Stimulated activated CD4-positive, alpha-beta T cell treated with anti-CD3 and anti-CD28 coated beads, Interleukin-4, amount 100 ng/mL, for 24 hours (primary cell): ENCODE measurements at places on chromosomes 11 and 22.

DNA sequence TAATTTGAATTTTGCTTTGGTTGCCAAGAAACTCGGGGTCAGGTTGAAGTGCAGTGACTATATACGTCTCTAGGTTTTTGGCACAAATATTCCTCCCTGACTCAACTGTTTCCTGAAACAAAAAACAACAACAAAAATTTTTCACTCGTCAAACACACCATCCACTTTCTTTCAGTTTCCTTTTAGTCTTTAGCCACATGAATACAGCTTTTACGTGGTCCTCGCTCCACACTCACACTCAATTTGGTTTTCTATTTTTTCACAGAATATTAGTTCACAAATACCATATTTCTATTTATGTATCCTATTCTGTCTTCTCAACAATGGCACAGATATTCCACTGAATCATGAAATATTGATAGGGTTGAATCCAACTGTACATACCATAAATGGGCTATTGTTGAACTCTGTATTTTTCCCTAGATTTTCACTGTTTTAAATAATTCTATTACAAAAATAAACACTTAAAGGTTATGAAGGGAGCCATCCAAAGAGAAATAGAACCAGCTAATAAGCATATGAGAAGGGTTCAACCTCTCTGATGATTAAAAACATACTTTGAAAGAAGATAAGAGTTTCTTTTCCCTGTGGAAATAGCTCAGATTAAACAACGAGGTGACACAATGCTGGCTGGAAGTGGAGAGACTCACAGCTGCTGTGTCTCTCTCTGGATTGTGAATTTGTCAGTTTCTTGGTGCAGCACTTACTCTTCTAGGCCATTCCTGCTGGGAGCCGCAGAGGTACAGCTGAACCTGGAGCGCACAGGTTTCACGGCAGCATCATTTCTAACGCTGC, 5.1 kb upstream of the FBLN1 start:
- DNase-seq: no peak

- no peak for DNase-seq
These were observed 157.4 kb downstream of the TEAD1 start for GRCh38 chr11:12831471-12832202.

DNA sequence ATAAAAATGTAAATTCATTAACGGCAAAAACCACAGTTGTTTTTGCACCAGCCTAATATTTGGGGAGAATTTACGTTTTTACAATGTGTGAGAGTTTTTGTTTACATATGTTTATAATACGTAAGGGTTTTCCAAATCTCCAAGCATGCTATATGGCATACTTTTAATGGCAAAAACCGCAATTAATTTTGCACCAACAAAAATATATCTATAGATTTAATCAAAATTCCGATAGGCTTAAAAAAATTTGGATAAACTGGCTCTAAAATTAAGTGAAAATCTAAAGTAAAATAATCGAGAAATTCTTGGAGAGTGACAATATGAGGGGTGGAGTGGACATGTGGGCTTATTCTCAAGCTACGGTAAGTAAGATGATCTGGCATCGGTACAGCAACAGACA, 22.8 kb downstream of the KRTAP5-6 start:
- no peak for DNase-seq

DNA sequence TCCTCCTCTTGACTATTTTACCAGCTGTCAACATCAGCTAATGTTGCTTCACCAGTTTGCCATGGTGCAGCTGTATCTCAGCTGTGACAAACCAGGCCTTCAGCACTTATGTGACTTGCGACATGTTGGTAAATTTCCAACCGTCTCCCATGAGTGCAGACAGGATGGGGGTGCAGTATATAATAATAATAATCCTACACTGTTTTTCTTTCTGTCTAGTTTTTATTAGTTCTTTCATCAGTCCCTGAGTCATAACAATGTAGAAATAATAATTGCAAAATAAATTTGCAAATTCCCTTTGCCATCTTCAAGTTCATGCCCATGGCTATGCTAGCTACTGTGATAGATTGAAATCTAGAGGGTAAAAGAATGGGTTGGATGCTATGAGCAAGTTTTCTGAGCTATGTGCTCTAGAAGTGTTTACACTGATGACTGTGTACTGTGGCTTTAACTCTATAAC, 4.9 kb downstream of the MMP13 start:
- no peak for DNase-seq

DNA sequence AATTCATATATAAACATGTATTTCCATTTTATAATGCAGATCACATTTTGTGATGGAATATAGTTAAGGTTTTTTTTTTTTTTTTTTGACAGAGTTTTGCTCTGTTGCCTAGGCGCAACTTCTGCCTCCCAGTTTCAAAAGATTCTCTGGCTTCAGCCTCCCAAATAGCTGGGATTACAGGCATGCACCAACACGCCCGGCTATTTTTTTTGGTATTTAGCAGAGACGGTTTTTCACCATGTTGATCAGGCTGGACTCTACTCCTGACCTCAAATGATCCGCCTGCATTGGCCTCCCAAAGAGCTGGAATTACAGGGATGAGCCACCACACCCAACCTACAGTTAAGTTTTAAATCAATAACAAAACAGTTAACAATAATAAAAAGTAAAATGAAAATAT, 18.8 kb downstream of the XKR3 start:
- DNase-seq: no peak

DNA sequence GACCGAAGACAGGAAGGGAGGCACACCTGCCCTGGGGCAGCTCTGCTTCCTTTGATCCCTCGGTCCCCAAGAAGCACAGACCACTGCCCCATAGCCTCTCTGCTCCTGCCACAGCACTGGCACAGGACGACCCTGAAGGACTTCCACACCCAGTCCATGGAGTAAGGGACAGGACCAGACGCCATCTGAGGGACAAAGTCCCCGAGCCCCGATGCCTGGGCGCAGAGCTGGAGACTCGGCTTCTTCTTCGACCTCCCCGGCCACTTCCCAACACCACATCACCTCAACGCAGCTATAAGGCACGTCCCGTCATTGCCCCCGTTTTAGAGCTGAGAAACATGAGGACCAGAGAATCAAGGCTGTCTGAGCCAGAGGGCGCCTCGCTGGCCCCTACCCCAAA, 310.5 kb downstream of the BRD1 start:
- DNase-seq: no peak

DNA sequence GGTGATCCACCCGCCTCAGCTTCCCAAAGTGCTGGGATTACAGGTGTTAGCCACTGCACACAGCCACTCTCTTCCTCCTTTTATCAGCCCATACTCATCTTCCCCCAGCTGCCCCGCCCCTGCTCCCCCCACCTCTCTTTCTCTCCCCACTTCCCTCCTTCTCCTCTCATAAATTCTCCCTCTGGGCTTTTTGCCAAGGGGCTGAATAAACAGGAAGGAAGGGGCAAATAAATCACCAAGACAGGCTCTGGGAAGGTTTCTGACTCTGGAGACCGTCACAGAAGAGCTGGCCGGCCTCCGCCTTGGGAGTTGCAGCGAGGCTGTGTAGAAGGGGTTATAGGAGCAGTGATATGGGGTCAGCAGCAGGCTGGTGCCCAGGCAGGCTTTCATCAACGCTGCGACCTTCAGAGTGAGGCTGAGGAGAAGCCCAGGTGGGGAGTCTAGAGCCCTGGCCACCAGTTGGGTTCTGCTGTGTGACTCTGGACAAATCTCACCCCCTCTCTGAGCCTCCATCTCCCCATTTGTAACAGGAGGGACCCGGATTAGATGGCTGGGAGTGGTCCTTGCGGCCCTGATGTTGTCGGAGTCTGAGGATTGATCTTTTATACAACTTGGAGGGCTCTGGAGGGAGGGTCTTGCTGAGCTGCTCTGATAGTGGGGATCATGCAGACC, 62.6 kb upstream of the RASD2 start:
- no peak for DNase-seq

- no peak for DNase-seq
These were observed 279.9 kb downstream of the KIRREL3 start for GRCh38 chr11:126720539-126721235.

- no peak for DNase-seq
These were observed 1102.8 kb downstream of the BRD1 start for GRCh38 chr22:48724899-48725298.

GRCh38 chr11:469684-470560, 19.8 kb downstream of the PTDSS2 start:
- no peak for DNase-seq

DNA sequence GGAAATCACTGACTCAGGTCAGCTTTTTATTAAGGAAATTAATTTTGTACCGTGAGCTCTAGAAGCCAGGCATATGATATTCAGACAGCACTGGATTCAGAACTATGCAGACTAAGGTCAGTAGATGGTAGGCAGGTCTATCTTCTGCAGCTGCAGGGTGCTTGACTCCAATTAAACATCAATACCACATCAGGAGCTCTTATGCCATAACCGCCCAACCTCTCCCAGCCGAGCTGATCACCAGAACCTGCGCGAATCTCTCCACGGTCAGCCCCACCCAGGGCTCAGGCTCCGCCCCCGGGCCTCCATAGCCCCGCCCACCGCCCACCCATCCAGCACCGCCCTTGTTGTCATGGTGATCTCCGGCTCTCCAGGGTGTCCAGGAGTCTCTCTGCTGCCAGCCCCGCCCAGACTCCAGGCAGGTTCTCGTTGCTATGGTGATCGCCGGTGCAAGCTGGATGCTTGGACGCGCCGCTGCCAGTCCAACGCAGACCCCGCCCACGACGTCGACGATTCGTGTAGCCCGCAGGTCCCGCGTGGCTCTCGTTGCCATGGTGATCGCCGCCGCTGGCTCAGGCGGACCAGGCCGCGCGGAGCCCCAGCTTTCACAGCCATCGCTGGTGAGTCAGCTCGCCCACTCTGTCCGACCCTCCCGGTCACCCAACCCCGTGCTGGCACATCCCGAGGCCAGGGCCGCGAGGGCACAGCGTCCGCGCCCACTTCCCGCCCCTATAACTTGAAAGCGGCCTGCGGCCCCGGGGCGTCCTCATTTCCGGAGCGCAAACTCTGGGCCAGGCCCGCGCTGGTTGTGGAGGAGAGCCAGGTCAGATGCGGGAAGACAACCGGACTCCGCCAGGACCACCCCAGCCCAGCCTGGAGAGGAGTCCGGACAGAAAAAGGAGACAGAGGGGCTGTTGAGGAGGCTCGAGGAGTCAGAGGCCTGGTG, at the start of gene RAB36:
Gene RAB36 (plus strand): TSS at position 546 of the 946 bp plus-strand sequence. CDS start 1,140 bp downstream, outside the sequence.
- peak; percentile 86 for DNase-seq

DNA sequence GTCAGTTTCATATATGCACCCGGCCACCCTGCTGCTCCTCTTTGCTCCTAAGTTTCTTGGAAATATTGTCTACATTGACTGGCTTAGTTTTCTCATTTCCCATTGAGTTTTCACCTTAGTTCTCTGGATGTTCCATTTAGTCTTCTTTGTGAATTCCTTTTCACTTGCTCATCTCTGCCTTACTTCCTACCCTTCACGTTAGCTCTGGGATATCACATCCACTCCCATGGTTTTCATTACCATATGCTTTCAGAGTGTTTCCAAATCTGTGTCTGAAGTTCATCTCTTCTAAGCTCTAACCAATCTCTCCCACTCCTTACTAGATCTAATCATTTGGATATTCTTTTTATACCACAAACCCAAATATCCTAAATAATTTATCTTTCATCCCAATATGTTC, 226.4 kb downstream of the FAM76B start:
- no peak for DNase-seq

- DNase-seq: no peak
These were observed 38.0 kb upstream of the PICALM start for GRCh38 chr11:86106916-86107315.

DNA sequence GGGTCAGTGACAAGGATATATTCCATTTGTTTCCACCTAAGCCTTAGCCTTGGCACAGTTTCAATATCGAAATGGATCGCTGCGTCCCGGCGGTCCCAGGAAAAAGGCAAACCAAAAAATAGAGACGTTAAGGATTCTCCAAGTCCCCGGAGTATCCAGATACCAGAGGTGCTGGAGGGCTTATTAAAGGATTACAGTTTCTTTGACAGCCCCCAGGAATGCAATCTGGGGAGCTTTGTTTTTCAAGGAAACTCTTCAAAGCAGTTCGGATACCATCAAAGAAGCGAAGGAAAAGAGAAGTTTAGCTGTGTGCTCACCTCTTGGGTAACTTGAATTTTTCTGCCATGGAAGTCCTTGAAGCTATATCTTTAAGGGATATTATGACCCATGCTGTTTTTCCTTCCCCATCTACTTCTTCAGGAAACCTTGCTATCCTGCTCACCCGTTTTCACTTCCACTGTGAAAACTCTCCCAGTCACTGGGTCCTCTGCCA, 600 bp upstream of the GPR83 start:
- DNase-seq: no peak

DNA sequence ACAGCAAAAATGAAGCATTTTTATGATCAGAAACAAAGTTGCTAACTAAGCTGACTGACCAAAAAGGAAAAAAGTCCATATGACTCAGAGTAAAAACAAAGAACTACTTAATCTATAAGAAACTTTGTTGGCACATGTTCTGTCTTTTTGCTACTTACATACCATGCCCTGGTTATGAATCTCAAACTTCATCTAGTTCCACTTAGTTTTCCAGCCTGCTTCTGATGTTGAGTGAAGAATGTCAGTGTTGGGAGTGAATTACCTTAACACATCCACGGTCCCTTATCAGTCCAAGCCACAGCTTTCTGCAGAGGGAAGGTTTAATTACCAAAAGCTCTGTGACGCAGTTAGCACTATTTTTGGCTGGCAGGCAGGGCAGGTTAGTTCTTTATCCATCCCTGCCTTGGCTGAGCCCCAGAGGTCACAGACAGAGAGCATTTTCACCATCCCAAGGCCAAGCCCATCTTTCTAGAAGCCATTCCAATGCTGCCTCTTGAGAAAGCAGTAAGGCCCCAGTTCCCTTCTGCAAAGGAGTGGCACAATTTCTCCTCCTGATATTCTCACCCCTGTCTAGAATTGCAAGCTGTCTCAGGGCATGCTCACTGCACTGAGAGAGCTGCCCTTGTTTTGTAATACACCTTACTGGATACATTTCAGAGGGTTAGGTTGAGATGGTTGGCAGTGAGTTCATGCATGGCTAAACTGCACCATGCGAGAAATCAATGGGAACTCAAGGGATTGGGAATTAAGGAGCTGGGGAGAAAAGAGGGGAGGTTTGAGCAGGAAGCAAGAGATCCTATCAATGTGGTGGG, 67.1 kb downstream of the SLC1A2 start:
- no peak for DNase-seq

DNA sequence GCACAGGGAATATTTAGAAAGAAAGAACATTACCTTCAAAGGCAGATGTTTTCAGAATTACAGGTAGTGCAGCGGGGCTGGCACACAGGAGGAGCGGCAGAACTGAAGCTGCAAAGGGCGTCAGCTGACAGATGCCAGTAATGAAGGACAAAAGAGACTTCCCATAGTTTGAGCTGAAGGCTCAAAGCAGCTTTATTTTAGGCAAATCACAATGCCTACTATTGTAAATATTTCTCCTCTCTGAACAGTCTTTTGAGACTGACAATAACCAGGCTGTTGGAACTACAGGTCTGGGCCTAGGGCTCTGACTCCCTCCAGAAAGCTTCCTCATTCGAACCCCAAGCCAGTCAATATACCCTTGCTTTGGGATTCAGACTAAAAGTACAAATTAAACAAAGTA, 256.9 kb upstream of the NARS2 start:
- DNase-seq: no peak
